ENCODE measurements at places on chromosomes 4 and X.

- no peak for DNase-seq
Measured at GRCh38 chrX:150574559-150575418, 6.4 kb downstream of the MTM1 start.

DNA sequence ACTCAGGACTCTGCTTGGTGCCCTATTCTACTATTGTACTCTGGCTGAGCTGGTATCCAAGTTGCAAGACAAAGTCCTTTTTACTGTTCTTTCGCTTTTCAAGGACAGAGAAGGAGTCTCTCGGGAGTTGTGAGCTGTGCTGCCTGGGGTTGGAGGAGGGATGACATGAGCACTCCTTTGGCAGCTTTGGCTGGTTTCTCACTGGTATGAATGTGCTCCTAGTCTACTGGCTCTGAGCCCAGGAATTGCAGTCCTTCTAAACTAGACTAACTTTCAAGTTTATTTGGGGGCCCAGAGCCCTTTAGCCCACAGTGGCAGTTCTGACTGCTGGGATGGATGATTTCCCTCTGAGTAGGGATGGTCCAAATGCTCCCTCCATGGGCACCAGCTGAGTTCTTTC, 997.1 kb downstream of the RAB28 start:
- DNase-seq, result no peak

- DNase-seq, result no peak
Measured at GRCh38 chrX:51975811-51976210, 82.4 kb downstream of the MAGED1 start.

DNA sequence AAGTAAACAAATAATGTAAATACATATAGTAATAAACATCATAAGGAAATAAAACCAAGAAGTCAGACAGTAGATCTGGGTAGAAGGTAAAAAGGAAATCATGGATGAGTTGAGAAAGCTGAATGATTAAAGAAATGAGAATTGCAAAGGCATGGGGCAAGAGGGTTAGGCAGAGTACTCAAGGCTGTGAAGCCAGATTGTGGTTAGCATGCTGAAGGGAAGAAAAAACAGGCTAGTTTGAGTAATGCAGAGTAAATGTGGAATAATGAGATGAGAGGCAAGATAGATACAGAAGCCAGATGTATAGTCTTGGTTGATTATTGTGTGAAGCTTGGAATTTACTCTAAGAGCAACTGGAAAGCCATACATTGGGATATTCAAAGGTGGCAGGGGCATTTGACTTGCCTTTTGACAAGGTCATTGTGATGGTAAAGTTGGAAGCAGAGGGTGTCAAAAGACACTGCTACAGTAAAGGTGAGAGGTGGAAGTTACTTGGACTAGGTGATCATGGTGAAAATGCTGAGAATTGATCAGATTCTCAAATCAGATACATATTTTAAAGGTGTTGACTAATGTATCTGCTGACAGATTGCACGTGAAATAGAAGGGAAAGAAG, 307.0 kb downstream of the FSTL5 start:
- no peak for DNase-seq

DNA sequence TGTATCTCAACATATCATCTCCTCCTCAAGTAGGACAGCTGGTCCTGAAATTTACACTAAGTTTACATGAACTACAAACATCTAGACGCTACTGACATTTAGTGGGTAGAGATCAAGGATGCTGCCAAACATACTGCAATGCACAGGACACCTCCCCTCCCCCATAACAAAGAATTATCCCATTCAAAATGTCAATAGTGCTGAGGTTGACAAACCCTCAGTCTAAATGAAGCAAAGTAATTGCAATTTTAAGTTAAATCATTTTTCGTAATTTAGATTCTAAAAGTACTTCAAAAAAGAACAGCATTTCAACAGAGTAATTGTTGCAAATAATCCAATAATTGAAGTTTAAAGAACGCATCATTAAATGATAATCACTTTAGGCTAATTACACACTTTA, 1.2 kb downstream of the PRMT9 start:
- DNase-seq, result no peak

GRCh38 chrX:69143530-69143929, 21.7 kb downstream of the PJA1 start:
- no peak for DNase-seq

- DNase-seq, result no peak
Measured at GRCh38 chr4:82610041-82610440, 48.3 kb upstream of the TMEM150C start.

- no peak for DNase-seq
Measured at GRCh38 chr4:168129802-168130201, 37.5 kb downstream of the ANXA10 start.

DNA sequence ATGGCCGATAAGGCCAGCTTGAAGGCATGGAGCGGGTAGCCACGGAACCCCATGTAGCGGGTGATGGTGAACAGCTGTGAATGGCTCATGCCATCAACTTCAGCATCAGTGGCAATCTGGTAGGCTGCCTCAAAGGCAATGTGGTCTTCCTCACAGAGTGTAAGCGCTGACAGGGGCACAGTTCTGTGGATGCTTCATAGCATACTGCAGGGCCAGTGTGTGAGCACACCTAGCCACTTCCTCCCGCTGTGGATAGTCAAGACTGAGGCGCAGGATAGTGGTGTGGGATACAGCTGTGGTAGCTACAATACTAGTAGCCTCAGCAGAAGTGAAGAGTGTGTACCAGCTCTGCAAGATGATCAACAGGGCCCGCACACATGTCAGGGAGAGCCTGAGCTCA, 40.5 kb downstream of the C4orf33 start:
- no peak for DNase-seq

DNA sequence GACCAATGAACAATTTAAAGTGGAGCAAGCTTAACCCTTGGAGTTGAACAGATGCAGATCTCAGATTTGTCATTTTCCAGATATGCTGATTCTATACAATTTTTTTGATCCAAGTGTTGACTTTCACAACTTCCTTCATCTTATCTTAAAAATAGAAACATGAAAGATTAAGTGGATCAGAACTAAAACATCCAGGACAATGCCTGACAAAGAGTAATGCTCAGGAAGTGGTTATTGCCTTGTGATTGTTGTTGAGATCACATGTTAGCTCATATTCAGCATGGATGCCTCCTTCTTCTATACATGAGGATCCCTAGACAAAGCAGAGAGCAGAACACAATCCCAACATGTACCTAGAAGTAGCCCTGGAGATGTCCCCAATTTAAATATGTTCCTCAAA, 160.9 kb downstream of the PPARGC1A start:
- no peak for DNase-seq

Data from NCI-H526 (cell line).